Caki2 (cell line): ENCODE measurements at places on chromosomes 4 and X. TPM values are rescaled to one million over a fixed set of nuclear protein-coding genes. Genes with fewer than 3 reads are reported as not detected.

DNA sequence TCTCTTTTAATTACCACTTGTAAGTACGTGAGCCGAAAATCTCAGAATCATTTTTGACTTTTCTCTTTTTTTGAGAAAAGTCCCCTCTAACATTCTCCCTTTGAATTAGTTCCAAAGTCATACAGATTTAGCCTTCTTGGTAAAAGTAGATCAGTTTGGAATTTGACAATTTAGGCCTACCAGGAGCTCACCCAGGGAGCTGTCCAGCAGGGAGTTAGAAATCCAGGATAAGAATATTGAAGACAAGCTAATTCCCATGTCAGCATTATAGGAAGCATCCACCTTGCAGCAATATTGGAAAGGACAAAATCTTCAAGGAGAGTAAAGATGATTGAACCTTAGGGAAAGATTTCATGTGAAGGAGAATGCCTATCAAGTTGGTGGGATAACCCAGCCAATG, 352.2 kb upstream of the CPEB2 start:
- DNase-seq = no peak

- no peak for DNase-seq
Observed at GRCh38 chrX:40476958-40477357, 103.8 kb upstream of the ATP6AP2 start.

GRCh38 chrX:148913971-148914370, 413.6 kb downstream of the AFF2 start:
- DNase-seq = no peak

GRCh38 chr4:112371361-112371760, 74.2 kb downstream of the ALPK1 start:
- no peak for DNase-seq

- DNase-seq = no peak
Observed at GRCh38 chr4:168847771-168848502, 162.1 kb downstream of the CBR4 start.

DNA sequence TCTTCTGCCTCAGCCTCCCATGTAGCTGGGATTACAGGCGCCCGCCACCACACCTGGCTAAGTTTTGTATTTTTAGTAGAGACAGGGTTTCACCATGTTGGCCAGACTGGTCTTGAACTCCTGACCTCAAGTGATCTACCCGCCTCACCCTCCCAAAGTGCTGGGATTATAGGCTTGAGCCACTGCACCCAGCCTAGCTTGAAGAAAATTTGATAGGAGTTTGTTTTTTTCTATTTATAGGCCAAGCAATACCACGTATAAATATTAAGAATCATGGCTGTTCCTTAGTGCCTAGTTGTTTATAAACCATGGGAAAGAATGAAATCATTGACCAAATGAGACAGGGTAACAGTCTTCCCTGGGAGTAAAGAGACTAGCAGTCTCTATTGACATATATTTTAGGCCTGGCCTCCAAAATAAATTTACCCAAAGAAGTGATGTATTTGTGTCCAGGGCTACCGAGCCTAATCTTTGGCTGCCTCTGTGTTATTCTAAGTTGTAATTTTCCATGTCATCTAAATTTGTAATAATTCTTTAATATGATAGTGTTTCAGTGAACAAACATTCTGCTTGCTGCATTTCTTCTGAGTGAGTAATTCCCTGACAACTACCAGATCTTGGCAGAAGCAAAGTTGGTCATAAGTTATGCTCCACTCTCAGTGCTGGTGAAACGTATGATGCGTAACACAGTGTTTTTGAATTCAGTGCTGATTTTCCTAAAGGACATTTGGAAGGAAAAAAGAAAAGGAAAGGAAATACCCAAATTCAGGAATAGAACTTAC, 10.3 kb downstream of the PKD2 start:
- DNase-seq = peak; percentile 78

- no peak for DNase-seq
Observed at GRCh38 chr4:151917145-151917734, 156.4 kb upstream of the GATB start.

GRCh38 chr4:84515075-84515474, 16.0 kb upstream of the NKX6-1 start:
- no peak for DNase-seq

DNA sequence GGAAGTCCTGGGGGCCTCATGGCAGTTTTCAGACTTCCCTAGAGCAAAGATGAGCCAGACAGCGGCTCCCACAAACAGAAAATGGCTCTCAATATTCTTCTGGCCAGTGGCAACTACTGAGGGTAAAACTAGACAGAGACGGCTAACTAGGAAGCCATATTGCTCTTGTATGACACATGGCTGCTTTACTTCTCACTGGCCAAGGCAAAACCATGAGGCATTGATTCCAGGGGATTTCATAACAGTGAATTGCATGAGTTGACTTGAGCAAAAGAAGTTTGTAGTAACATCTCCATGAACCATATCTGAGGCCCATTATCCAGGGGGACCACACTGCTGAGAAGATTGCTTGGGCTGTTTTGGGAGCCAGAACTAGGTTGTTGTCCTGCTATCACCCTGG, 13.7 kb upstream of the TLR8 start:
- no peak for DNase-seq

DNA sequence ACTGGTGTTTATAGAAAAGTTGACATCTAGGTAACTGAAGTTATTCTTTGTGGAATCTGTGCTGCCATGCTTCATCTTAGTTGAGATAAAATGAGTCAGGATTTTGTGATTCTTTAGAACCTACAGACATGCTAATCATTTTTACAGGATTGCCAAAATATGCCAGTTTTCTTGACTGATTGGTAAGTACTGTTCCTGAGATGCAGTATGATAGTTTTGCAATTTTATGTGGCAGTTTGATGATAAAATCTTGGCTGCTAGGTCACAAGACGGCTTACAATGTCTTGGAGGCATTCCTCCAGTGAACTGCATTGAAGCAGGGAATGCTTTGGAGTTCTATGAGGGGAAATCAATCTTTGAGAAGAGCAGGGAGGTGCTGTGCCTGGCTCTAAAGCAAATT, 104.4 kb upstream of the ESX1 start:
- DNase-seq = no peak

- DNase-seq = no peak
Observed at GRCh38 chrX:40414335-40414734, 166.4 kb upstream of the ATP6AP2 start.

GRCh38 chr4:4490041-4490440, 51.8 kb downstream of the STX18 start:
- DNase-seq = no peak

DNA sequence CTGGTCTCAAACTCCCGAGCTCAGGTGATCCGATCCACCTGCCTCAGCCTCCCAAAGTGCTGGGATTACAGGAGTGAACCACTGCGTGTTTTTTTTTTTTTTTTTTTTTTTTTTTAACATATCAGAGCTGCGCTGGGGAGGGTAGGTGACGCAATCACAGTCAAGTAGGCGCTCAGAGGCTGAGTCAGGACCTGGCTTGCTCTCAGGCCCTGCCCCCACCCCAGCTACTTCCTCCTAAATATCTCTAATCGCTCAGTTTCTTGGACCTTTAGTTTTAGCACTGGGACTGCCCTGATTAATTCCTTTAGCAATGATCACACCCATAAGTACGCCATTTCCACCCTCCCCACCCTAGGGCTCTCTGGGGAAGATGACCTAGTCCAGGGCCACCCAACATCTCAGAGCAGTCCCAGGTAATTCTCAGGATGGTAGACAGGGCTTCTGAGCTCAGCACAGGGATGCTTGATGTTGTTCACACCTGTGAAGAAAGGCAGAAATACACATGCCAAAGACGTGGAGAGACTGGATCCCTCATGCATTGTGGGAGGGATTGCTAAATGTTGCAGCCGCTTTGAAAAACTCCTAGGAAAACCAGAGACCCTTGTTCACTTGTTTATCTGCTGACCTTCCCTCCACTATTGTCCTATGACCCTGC, 50.2 kb downstream of the DDX3X start:
- peak; percentile 52 for DNase-seq

DNA sequence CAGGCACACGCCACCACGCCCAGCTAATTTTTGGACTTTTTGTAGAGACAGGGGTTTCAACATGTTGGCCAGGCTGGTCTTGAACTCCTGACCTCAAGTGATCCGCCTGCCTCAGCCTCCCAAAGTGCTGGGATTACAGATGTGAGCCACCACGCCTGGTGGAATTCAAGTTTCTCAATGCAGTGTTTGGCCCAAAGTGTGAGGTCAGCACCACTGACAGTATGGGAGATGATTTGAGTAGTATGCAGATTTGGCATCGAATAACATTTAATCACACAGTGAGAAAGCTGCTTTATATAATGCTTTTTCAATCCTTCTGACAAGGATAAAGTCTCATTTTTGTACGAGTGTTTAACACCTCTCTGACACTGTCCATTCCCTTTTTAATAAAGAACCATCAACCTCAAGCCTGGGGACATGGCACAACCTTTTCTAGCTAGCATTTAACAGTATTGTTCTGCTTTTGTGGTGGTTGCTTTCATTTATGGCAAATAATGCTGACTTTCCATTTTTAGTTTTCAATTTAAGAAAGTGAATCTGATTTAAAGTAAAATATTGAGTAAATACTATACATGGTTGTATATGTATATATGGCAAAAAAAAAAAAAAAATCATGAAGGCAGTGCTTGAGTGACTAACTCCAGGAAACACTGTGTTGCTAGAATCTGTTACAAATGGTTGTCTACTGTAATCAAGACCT, 4.3 kb upstream of the NSUN7 start:
- no peak for DNase-seq

DNA sequence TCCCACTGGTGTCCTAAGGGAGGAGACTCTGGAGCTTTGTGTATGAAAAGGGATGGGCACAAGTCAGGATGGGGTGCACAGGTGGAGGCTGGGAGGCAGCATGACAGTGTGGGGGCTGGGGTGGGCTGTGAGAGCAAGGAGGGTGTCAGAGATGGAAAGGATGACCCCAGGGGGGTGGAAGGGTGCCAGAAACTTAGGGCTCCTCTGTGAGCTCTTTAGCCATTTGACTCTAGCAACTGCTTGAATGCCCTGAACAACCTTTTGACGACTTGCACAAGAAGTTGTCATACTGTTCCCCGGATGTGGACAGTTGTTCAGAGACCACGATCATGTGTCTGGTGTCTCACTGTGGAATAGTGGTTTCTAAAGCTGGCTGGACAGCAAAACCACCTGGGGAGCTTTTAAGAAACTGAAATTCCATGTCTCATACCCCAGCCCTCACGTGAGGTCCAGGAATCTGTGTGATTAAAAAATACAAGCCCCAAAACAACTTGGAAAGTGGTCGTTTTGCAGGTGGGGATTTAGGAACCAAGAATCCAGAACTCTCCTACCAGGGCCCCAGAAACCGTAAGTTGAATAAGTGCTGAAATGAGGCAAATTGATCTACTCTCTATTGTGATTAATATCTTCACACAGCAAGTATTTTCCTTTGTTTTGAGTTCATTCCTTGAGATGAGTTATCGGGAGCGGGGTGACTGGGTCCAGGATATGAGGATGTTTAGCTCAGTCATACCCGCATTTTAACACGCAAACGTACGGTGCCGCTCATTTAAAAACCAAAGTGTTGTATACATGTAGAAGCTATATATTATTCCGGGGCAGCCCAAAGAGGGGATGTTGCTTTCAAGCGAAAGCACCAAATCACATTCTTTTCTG, 3.4 kb downstream of the RHOH start:
- DNase-seq = no peak

DNA sequence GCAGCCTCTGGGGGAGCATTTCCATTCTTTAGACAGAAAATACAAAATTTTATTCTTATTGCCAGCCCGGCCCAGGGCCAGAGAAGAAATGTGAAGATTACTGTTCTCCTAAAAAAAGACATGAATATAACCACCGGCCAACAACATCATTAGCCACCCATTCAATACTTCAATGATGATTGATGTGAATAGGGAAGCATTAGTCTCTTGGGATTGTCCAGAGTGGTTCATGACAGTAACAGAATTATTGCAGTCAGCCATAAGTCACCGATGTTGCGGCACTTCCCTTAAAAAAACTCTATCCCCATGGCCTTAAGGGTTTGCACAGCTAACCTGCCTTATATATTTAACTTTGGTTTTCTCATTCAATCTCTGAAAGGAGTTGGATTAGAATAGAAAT, 418.7 kb downstream of the CENPC start:
- peak; percentile 7 for DNase-seq

- DNase-seq = peak; percentile 25
Observed at GRCh38 chrX:74119016-74119910, 184.7 kb upstream of the ZCCHC13 start.

DNA sequence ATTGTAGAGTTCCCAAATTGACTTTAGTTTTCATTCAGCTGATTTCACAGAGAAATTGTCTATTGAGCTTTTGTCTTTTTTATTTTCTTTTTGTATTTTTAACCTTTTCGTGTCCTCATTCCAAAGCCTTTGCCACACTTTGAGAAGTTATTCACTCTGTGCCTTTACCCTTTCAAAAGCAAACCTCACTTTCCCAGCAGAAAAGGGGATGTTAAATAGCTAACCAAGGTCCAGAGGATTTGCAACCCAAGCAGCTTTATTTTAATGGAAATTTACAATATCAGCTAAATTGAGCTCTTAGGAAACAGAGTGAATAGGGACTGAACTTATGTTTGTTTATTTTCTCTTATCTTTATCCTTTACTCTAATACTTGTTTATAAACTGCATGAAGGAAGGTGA, 428.8 kb downstream of the PCDH7 start:
- DNase-seq = no peak

DNA sequence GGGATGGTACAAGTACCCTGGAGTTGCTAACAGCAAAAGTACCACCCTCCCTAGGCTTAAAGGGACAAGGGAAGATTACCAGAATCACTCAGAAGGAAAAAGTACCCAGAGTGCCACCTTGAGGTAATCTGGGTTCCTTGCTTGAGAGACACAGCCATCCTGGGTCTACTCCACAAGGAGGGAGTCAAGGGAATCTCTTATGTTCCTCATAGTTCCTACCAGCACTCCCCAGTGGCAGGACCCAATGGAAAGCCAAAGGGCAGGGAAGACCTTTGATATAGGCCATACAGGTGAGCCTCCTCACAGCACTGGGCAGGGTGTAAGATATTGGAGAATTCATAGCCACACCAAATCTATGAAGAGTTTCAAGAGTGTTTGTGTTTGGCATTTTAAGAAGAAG, 5.7 kb downstream of the IL2 start:
- DNase-seq = peak; percentile 32

Gene TMEM31
- total RNA-seq = not detected in 2 replicates

Gene PAGE2
- not detected in 2 replicates for total RNA-seq

Gene TEC
- 3.6 and 3.7 TPM in 2 replicates for total RNA-seq

Gene F11
- not detected in 2 replicates for total RNA-seq

Gene LRCH2
- not detected in 2 replicates for total RNA-seq

Gene ADGRG4
- total RNA-seq = not detected in 2 replicates

Gene TSPYL2
- 3.0 and 10.2 TPM in 2 replicates for total RNA-seq

Gene MAGEA12
- not detected in 2 replicates for total RNA-seq

Gene GATA1
- not detected in 2 replicates for total RNA-seq

Gene NDST3
- total RNA-seq = 3.0 TPM in 1 of 2 replicates, not detected in the other

Gene OTC
- total RNA-seq = not detected in 2 replicates

Gene RAB41
- total RNA-seq = not detected in 2 replicates

Gene CCSER1
- 0.98 and 2.3 TPM in 2 replicates for total RNA-seq

Gene NR3C2
- 0.91 and 1.1 TPM in 2 replicates for total RNA-seq
